ENCODE measurements at places on chromosomes 5 and 9.
A peak's percentile ranks its signal among the peaks of the same experiment; 100 is the strongest.

DNA sequence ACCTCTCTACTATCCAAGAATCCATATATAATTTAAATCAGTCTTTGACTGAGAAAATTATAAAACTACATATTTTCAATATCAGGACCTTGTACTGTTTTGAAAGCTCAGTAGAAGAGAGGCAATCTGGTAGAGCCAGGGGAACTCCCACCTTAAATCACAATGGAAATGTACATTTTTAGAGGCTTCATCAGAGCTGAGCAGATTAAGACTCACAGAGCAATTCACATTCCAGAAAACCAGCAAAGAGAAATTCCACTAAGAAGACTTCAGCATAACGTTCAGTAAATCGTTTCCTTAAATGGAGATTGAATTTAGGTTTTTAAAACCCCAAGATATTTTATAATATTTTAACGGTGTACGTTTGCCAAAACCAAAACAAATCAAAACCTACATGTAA is 227.8 kb upstream of the TRPM3 start:
- DNase-seq: no peak

DNA sequence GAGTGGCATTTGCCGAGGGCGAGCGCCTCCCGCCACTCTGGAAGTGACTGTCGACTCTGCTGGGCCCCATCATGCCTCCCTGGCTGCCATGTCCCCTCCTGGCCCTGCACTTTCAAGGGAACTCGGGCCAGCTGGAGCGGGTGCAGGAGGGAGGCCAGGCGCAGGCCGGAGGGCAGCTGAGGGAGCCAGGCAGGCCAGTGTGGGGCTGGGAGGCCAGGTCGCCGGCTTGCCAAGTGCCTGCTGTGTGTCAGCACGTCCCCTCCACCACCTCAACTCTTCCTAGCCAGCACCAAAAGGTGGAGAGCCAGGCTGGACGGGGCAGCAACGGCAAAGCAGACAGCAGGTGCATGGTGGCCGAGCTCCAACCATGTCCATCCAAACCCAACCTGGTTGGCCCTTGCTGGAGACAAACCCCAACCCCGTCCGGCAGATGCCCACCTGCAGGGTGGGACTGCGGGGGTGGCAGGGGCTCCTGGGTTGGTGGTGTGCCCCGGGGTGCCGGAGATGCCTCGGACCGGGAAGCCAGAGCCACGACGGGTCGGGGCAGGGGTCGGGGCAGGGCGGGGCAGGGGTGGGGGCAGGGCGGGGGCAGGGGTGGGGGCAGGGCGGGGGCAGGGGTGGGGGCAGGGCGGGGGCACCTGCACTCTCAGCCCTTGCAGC is 36.5 kb upstream of the EGFL7 start:
- no peak for DNase-seq

- DNase-seq: peak; percentile 16
Measured at GRCh38 chr5:61701877-61702602, 370.0 kb downstream of the ZSWIM6 start.

DNA sequence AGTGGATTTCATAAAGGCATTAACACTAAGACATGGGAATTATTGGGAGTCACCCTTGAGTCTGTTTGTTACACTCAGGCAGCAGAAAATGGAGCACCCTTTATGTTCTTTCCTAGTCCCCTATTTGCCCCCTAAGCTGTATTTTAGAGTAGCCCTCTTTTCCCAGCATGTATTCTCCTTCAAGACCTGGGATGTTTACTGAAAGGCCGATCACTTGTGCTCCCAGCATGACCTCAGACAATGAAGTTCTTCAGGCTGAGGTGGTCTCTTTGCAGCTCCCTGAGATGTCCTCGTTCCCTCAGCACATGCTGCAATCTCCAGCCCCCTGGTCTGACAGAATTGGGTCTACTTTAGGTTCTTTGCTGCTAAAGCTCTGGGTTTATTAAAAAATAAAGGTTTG is 169.7 kb downstream of the YTHDC2 start:
- DNase-seq: no peak

DNA sequence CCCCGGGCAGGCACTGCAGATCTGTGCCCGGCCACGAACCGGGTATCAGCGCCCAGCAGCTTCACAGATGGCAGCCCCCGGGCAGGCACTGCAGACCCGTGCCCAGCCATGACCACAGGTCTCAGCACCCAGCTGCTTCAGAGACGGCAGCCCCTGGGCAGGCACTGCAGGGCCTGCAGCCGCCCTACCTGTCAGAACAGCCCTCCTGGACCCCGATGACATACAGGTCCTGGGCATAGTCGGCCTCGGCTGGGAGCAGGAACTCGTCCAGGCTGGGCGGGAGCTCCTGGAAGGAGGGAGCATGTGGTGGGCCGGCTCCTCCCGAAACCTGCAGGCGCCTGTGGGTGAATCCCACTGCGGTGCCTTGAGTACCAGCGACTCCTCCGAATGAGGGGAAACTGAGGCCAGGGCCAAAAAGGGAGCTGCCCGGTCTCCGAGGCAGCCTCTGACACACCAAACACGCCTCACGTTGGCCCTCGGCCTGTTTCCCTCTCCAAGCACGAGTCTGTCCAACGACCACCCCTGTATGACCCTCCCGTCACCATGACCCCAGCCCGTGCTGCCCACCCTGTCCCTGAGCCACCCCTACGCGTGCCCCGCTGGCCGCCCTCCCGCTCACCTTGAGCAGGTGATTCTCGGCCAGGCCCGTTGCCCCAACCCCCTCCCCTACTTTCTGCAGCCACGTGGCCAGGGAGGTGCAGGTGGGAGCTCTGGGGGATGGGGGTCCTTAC is 5.6 kb downstream of the INPP5E start:
- DNase-seq: no peak

DNA sequence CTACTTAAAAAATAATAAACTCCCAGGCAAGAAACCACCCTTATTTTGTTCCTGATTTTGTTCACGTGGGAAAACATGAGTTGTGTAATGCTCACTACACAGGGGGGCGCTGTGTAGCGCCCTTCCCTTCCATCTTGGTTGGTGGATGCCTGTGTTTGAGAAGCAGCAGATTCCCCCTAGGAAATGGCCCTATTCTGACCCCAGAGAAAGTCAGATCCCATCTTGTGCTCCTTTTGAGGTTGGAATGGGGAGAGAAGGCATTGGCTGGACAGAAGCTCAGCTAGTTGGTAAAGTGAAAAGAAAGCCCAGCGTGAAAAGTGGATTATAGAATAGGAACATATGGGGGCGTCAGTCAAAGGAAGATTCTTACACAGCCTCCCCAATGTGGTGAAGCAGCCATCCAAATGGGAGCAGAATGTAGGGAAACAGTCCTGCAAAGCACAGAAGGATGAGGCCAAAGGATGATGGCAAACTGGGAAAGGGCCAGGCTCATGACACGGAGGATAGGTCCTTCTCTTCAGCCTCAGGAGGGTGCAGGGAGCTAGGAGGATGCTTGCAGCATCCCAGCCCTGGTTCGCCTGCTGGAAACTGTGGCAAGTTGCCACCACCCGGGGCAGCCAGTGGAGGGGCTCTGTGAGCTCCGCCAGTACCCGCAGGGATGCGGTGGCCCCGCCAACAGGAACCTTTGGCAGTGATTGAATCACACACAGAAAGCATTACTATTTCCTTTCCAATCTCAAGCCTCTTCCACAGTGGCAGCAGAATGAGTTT is 314.2 kb upstream of the DAP start:
- no peak for DNase-seq

All from GM12891 (cell line).